ENCODE measurements at places on chromosomes 6 and 20.

- DNase-seq: no peak
Measured at GRCh38 chr6:138203315-138203714, 15.0 kb downstream of the PBOV1 start.

DNA sequence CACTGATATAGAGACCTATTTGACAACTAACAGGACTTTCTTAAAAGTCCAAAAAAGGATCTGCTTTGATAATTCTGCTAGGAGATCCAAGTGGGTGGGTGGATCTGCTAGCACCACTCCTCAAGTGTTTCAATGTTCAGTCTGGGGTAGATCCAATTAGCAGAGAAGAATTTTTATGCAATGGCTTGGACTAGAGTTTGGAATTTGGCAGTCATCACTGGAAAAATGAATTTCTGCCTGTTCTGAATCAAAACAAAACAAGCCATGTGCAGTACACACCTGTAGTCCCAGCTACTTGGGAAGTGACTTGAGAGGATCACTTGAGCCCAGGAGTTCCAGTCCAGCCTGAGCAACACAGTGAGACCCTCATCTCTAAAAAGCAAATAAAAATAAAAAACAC lies 12.6 kb upstream of the GNMT start:
- DNase-seq: no peak

DNA sequence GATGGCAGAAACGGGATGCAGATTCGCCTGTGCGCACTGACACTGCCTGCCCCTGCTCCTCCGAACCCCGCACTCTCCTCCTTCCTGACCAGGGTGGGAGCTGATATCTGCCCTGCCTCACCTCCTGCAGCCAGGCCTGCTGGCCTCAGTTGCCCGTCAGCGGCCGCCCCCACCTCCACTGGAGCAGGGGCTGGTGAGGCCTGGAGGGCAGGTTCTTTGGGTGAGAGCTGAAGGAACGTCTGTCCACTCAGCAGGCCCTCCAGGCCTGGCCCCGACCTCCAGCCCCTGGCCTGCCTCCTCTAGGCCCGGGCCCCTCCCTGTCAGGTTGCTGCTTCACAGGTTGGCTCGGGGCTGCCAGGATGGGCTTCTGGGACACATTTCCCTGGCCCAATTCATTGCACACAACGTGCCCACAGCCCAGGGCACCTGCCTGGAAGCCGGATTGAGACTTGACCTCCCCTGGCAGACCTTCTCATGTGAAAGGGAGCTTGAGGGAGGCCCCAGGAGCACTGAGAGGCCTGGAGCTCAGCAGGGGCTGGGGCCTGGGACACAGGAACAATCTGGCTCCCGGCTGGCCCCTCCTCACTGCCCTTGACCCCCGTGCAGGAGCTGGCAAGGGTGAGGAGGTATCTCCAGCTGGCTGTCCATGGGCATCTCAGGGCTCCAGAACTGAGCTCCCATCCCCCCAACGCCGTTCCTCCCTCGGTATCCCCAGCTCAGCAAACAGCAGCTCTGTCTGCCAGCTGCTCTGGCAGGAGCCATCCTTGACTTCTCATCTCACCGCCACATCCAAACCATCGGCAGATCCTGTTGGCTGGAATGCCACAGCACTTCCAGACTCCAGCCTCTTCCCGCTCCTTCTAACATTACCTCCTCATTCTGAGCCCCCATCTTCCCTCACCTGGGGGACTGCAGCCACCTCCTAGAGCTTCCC lies 39.5 kb downstream of the SPDEF start:
- DNase-seq: no peak

DNA sequence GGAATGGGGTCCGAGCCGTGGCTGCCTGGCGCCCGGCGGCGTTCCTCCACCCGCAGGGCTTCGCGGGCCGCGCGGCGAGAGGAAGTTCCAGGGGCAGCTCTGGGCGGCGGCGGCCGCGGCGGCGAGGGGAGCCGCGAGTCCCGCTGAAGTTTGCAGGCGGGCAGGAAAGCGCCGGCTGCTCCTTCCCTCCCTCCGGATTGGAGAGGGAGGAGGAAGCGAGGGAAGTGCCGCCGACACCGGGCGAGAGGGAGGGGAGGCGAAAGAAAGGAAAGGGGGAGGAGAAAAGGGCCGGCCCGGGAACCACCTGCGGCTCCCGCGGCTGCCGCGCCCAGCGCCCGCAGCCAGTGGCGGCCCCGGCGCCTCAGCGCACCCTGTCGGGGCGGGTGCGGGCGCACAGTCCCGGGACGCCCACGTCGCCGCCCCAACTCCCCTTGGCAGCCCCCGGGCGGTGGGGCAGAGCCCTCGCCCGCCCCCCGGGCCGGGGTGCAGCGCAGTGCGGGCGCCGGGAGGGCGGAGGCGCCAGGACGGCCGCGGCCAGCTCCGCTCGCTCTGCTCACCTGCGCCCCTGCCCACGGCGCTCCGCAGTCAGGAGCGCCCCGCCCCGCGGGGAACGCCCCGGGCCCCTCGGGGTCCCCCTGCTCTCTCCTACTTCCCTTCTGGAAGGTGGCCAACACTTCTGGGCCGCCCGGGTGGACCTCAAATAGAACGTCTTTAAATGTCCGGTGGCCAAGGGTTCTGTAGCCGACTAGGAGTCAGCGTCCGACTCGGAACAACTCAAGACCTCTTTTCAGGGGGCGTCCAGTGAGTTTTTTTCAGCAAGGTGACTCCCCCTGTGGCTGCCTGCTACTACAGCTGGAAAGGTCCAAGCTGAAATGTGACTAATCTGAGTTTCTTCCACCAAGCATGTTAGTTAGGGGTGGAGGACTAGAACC lies 80.3 kb upstream of the CCDC28A start:
- peak; percentile 84 for DNase-seq

DNA sequence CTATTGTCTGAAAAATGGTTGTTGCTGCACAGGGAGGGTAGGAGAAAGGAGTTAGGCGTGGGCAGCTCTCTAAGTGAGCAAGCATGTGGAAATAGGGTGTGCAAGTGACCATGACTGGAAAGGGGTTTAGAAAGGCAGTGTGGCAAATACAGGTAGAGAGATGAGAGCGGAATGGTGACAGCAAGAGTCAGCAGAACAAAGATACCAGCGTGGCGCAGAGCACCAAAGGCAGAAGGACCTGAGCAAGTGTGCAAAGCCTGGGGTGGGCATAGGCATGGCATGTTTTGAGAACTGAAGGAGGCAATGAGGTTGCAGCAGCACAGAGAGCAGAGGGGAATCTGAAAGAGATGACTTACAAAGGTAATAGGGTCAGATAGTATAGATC lies 17.0 kb downstream of the RNF217 start:
- no peak for DNase-seq

DNA sequence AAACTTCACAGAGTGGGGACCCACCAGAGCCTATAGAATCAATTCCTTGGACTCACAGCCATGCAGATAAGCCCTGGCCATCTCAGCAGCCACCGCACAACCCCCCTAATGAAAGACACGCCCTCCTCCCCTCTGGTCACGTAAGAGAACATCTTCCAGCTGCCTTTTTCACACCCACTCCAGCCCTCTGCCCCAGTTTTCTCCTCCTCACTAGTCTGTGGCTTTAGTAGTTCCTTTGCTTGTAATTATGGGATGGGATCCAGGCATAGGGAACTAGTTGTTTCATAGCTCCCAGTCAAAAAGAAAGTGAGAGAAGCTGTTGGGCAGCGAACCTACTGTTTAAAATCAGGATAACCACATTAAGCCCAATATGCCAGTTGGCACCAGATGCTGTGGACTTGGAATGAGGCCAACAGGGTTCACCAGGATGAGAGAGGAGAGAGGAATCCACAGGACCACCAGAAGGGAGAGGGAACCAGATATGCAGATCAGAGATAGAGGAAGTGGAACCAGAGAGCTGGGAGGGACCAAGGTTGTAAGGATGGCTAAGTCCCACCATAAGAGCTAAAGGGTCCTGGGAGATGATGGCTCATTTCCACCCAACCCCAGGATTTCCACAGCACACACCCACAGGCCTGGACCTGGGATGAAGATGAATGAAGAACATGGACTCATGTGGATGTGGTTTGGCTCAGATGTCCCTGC lies 9.0 kb upstream of the BTN3A1 start:
- DNase-seq: no peak

DNA sequence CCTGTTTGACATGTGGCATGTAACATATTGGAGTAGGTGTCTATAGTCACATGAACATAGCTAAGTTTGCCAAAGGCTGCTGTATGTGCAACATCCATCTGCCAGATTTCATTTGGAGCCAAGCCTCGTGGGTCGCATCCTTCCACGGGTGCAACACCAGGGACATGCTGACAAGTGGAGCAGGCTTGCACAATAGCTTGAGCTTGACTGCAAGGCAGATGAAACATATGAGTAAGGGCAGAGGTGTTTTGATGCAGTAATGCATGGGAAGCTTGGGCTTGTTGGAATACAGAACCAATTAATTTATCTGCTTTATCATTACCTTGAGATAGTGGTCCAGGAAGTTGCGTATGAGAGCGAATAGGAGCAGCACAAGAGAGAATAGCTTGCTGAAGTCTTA lies 74.1 kb upstream of the BTN3A2 start:
- no peak for DNase-seq

DNA sequence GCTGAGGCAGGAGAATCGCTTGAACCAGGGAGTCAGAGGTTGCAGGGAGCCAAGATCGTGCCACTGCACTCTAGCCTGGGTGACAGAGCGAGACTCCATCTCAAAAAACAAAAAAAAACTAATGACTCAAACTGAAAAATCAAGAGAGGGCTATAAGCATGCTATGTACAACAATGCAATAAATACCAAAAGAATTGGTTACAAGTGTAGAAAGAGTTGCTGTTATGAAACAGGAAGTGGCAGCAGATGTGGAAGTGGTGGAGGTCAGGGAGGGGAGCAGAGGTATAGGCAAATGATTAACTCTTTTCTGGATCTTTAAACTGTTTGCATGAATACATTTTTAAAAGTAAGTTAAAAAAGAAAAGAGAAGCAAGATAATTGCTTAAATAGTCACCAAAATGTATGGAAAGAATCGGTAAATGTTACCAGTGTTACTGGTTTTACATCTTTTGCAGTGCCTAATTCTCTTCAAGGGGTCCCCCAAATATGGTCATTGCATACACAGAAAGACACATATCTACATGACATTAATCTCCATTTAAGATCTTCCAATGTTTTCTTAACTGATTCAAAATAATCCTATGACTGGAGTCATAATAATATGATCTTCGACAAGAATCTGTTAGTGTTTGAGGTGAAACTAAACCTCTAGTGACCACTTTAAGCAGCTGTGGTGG lies 15.0 kb downstream of the CALHM6 start:
- DNase-seq: peak; percentile 66

GRCh38 chr20:17629678-17630089 lies 52.4 kb downstream of the RRBP1 start:
- DNase-seq: no peak

GRCh38 chr20:2449386-2449785 lies 21.2 kb downstream of the SNRPB start:
- no peak for DNase-seq

- no peak for DNase-seq
Measured at GRCh38 chr20:34571753-34572152, 13.2 kb downstream of the MAP1LC3A start.

DNA sequence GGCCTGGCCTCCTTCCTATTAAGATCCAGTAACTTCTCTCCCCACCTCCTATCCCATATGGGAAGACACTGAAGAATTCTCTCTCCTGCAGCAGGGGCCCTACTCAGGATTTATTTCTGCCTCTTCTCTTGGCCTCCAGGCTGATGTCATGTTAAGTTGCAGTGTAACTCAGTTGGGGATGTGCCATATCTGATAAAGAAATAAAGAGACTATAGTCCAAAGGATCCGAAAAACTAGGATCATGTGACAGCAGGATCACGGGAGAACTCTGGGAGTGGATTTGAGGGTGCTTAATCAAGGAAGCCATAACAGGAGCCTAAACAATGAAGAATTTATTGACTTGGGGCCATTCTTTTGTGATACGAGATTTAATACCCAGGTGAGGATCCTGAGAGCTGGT lies 38.5 kb upstream of the TGM6 start:
- no peak for DNase-seq

DNA sequence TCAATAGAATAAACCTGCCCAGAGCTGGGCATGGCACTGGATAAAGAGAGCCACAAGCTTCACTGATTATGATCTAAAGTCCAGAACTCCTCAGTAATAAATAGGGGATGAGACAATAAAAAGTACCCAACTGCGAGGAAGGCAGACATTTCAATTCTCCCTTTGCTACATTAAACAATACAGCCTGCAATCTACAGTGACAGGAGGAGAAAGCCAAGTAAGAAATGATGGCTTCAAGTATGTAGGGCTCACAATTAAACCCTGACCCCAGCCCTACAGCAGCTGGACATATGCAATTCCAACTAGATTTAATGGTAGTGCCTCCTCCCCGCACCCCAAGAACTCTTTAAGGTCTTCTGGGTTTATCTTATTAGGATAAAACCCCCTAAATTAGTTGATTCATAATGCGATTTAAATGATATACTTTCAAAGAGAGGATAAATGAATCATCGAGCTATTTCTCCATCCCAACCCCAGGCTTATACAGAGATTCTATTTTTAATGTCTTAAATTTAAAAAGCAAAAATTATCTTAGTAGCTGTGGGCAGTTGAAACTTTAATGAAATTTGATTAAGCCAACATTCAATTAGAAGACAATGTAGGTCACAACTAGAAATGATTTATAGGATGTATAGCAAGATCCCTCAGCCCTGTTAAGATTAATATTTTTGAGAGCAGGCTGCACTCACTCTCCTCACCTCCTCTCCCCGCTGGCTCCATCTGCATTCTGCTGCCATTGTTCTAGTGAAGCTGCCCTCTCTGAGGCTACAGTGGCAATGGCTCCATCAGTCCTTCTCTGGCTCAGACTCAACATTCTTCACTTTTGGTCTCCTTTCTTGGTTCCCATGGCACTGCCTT lies 57.1 kb downstream of the OGFRL1 start:
- DNase-seq: no peak

GRCh38 chr20:25738198-25738597 lies 41.5 kb upstream of the ZNF337 start:
- no peak for DNase-seq

Data from GM20000 (cell line).